ENCODE measurements at places on chromosomes 16 and 17. TPM values are rescaled to one million over a fixed set of nuclear protein-coding genes. Genes with fewer than 3 reads are reported as not detected.

DNA sequence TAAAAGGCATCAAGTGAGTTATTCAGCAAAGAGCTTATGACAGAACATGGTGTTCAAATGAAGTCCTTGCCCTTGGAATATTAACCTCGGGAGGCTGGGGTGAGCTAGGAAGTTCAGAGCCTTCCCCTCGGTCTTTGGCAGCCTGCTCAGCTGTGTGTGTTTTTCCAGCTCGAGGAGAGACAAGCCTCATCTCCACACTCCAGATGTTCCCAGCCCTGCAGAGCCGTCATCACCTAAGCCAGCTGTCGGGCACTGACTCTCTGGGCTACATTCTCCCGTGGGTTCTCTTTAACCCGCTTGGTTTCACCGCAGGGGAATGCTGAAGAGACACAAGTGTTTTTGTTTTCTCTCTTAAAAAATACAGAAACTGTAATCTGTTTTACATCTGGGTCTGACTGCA lies 47.1 kb downstream of the IRX3 start:
- DNase-seq: no peak

GRCh38 chr17:10186771-10187410 lies 11.5 kb downstream of the GAS7 start:
- no peak for DNase-seq

DNA sequence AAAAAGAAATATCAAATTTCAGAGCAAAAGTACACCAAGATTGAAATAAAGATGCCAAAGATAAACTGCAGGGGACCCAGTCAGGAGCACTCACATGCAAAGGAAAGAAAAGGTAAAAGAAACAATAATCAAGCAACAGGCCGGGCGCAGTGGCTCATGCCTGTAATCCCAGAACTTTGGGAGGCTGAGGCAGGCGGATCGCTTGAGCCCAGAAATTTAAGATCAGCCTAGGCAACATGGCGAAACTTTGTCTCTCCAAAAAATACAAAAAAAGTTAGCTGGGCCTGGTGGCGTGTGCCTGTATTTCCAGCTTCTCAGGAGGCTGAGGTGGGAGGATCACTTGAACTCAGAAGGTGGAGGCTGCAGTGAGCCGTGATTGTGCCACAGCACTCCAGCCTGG lies 107.6 kb upstream of the SMURF2 start:
- no peak for DNase-seq

DNA sequence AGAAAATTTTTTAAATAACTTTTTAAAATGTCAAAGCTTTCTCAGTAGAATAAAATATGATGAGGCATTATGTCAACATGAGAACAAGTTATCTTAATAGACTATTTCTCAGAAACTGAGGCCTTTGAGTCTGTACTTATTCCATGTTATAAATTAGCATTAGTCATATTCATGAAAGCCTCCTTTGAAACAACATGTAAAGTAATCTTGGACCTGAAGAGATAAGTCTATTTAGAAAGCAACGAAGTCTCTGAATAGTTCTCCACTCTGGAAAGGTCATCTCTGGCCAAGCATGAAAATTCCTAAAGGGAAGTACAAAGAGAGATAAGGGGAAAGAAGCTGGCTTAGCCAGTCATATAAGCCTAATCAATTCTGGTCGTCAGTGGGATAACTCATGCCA lies 150.8 kb downstream of the CYB561 start:
- DNase-seq: no peak

DNA sequence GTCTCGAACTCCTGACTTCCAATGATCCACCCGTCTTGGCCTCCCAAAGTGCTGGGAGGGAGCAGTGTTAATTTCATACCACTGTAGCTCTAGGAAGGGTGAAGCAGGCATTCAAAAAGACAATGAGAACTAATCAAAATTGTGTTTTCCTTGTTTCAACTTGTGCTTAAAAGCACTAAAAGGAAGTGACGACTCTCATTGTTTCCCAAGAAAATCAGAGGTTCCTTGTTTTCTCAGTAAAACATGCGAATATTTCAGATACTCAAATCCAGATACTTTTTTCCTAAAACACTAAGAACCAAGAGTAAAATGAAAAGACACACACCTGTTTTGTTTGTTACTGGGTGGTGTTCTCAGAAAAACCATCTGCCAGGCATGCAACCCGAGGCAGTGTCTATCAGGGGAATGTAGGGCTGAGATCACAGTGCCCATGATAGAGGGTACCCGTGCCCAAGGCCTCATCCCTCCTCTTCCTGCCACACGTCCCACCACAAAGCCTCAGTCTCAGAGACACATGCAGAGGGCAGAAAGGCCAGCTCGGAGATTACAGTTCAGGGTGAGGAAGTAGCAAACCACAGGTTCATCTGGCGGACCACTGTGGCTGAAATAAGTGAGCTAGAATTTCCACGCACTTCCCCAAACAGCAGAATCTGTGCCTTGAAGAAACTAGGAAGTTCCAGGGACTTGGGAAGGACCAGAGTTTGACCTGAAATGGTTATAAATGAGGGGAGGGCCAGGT lies 33.7 kb downstream of the GINS3 start:
- DNase-seq: no peak

GRCh38 chr17:72143245-72143644 lies 22.4 kb downstream of the SOX9 start:
- DNase-seq: no peak

The KRTAP2-4 gene
- not detected for total RNA-seq

The CUEDC1 gene
- total RNA-seq: 10.9 TPM

The NAGS gene
- total RNA-seq: 0.78 TPM

The GLOD4 gene
- total RNA-seq: 60.2 TPM

The SOX15 gene
- 0.47 TPM for total RNA-seq

All from occipital lobe (tissue), 3 donors.